ENCODE measurements at places on chromosomes 4 and X.

DNA sequence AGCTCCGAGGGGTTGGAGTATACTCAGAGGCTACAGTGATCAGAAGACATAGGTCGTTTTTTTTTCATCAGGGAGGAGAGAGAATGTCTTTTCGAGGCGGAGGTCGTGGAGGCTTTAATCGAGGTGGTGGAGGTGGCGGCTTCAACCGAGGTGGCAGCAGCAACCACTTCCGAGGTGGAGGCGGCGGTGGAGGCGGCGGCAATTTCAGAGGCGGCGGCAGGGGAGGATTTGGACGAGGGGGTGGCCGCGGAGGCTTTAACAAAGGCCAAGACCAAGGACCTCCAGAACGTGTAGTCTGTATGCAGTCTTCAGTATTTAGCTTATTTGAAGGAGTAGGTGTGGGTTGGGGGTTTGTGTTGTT, 500 bp downstream of the GAR1 start:
- DNase-seq: peak; percentile 55

DNA sequence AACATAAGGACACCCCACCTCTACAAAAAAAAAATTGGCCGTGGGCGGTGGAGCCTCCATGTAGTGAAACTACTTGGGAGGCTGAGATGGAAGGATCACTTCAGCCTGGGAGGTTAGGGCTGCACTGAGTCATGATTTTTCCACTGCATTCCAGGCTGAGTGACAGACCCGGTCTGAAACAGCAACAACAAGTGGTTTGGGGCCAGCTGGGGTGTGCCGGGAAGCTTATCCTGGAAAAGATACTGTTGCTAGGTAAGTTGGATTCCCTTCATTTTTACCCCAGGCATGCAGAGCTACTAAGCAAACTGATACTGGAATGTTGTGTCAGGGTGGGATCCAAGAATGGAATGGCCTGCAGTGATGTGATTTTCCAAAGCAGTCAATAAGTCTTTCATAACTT, 57.0 kb downstream of the XAGE2 start:
- DNase-seq: no peak

GRCh38 chr4:110183643-110184042, 14.8 kb downstream of the ELOVL6 start:
- no peak for DNase-seq

- DNase-seq: no peak
These were observed 546.9 kb downstream of the BCOR start for GRCh38 chrX:39550795-39551361.

All from activated CD4-positive, CD25-positive, alpha-beta regulatory T cell treated with anti-CD3 and anti-CD28 coated beads, Interleukin-2, amount 50 U/mL, for 72 hours (primary cell).